Natural killer cell (primary cell): ENCODE measurements at places on chromosomes 12 and 14. TPM values are rescaled to one million over a fixed set of nuclear protein-coding genes. Genes with fewer than 3 reads are reported as not detected.

Gene C12orf56
- total RNA-seq: not detected

DNA sequence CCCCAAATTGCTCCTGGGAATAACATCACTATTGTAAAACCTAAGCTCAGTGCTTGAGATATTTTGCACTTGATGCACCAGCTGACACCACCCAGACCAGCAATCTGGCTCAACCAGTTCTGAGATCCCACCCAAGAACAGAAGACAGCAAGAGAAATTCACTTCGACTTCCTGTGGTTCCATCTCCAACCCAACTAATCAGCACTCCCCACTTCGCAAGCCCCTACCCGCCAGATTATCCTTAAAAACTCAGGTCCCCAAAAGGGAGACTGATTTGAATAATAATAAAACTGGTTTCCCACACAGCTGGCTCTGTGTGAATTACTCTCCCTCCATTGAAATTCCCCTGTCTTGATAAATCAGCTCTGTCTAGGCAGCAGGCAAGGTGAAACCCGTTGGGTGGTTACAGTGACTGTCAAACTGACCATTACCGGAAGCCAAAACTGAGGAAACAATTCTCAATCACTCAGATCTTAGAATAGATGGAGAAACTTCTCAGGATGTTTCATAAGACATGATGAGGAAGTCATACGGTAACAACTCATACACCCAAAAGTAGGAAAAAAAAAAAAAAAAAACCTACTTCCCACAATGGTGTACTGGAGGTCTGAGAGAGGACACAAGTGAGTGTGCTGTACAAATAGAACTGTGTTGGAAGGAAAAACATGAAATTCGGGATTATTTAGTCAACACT is 92.4 kb downstream of the TMTC1 start:
- no peak for DNase-seq

GRCh38 chr12:84791444-84791843 is 121.2 kb downstream of the SLC6A15 start:
- DNase-seq: no peak

DNA sequence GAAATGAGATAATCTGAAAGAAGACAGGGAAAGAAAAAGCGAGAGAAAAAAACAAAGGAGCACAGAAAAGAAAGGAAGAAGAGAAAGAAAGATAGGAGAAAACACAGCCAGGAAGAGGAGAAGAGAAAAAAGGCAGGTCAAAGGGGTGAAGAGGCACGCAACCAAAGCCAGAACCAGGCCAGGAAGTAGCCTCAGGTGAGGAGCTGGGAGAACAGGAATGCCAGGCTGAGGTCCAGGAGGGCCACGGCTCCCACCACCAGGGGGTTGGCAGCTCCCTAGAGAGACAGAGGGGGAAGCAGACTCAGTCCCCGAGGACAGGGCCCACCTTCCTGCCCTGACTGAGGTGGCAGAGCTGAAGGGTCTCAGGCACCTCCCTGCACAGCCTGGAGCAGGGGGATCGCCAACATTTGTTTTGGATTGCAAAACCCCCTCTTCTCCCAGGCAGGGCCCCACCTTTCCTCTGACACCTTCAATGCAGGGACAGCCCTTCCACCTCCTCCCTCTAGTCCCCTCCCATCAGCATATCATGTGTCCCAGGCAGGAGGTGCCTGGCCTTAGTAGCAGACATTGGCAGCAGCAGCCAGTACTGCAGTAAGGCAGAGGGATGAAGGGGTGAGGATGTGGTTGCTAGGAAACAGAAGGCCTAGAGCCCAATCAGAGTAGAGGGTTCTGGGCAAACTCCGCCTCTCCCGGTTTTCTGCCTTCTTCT is 2.0 kb upstream of the AP1G2 start:
- DNase-seq: peak; percentile 13

DNA sequence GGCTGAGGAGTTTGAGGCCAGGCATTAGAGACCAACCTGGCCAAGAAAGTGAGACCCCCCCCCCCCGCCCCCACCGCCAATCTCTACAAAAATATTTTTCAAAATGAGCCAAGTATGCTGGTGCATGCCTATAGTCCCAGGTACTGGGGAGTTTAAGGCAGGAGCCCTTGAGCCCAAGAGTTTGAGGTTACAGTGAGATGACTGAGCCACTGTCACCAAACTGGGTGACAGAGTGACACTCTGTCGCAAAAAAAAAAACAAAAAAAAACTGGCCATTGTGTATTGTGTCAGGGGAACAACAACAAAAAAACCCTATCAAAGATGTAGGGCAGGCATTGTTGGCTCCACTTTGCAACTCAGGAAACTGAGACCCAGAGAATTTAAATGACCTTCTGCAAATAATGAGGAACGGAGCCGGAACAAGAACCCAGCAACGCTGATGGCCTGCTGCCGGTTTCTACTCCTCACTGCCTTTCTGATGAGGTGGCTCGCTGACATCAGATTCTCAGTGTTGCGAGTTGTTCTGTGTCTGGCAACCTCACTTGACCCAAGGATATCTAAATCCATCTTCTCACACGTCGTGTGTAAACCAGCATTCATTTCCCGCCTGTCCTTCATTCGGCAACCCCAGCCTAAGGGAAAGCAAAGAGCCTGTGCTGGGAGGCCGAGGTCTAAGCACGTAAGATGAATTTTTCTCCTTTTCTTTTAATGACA is 195.2 kb upstream of the CRY1 start:
- no peak for DNase-seq

GRCh38 chr14:91867316-91867988 is at the start of gene TC2N:
Gene TC2N, minus strand, starts transcription at chr14:91867536. Its CDS starts 53,767 bp downstream, at chr14:91813769.
- DNase-seq: peak; percentile 83

- no peak for DNase-seq
These were observed 1353.0 kb upstream of the SEL1L start for GRCh38 chr14:82886670-82887069.

GRCh38 chr14:75373616-75374015 is 54.2 kb upstream of the JDP2 start:
- no peak for DNase-seq

DNA sequence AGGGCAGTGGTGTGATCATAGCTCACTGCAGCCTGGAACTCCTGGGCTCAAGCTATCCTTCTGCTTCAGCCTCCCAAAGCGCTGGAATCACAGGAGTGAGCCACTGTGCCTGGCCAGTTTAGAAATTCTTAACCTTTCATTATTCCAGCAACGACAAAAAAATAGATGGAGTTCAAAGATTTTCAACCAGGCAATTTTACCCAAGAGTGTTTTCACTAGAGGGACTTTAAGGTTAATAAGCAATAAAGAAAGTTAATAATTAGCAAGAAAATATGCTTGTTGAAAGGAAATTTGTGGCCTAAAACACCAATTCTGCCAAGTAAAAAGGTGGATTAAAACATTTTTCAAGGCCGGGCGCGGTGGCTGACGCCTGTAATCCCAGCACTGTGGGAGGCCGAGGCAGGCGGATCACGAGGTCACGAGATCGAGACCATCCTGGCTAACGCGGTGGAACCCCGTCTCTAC is 14.8 kb downstream of the CDKL1 start:
- no peak for DNase-seq
